ENCODE measurements at places on chromosomes 4 and X.
A peak's percentile ranks its signal among the peaks of the same experiment; 100 is the strongest.

- no peak for DNase-seq
Measured at GRCh38 chrX:69813677-69814076, 197.8 kb downstream of the EDA start.

DNA sequence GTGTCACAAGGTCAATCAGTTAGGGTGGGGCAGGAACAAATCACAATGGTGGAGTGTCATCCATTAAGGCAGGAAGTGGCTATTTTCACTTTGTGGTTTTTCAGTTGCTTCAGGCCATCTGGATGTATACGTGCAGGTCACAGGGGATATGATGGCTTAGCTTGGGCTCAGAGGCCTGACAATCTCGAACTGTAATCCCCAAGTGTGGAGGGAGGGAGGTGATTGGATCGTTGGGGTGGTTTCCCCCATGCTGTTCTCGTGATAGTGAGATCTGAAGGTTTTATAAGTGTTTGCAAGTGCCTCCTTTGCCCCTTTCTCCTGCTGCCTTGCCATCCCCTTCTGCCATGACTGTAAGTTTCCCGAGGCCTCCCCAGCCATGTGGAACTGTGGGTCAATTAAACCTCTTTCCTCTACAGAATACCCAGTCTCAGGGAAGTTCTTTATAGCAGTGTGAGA, 36.7 kb upstream of the STS start:
- DNase-seq = no peak

- DNase-seq = no peak
Measured at GRCh38 chr4:139692309-139693012, 26.8 kb downstream of the MGST2 start.

- no peak for DNase-seq
Measured at GRCh38 chr4:100547541-100548199, 29.8 kb upstream of the EMCN start.

DNA sequence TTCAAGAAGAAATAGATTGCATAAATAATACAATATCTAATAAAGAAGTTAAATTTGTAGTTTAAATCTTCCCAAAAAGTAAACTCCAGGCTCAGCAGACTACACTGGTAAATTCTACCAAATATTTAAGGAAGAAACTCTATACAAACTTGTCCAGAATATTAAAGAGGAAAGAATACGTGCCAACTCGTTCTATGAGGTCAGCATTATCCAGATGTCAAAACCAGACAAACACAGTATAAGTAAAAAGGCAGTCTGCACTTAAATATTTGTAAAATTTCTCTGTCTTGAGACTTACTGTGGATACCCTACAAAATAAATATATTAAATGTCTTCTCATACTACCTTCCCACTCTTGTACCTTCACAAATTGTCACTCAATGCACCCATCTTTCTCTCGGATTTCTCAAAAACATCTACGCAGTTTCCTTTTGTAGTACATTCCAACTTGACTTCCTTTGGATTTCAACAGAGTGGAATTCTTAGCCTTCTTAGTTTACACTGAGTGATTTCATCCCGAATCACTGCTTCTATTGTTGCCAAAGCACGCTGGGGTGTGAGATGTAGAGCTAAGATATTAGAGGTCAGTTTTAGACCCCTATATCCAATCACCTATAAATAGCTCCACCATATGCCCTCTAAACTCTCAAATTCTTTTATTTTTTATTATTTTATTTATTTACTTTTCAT, 71.6 kb upstream of the MAB21L2 start:
- no peak for DNase-seq

- peak; percentile 7 for DNase-seq
Measured at GRCh38 chr4:46844325-46844917, 64.6 kb downstream of the COX7B2 start.

DNA sequence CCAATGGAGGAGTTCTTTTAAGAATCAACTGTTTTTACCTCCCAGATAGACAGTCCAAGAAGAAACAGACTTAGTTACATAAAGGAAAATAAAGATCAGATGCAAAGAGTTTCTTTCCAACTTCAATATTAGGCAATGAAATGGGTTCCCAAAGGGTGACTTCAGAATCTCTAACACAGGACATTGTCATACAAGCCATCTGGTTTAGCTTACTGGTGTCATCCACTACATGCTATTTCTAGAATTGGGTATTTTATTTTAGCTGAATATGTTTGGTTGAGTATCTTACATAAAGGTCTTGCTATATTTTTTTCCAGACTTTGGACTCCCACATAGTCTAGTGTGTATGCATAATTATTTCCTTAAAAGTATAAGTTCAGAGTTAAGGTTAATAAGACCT, 162.1 kb upstream of the SLC7A11 start:
- no peak for DNase-seq

GRCh38 chr4:146654687-146655520, 16.2 kb downstream of the POU4F2 start:
- DNase-seq = no peak

GRCh38 chrX:100911731-100912130, 17.0 kb downstream of the XKRX start:
- DNase-seq = no peak
